ENCODE measurements at places on chromosomes 7 and 10. TPM values are rescaled to one million over a fixed set of nuclear protein-coding genes. Genes with fewer than 3 reads are reported as not detected.
A peak's percentile ranks its signal among the peaks of the same experiment; 100 is the strongest.

- no peaks in the 10 kb centered on the region for H3K27me3 ChIP-seq
- H3K36me3 ChIP-seq: peaks cover 19% of the 10 kb centered on the region
- no peak for DNase-seq
- peaks cover 51% of the 10 kb centered on the region for H3K4me1 ChIP-seq
- no peak overlapping the region for H3K4me3 ChIP-seq
- H3K27ac ChIP-seq: no peak overlapping the region
These were observed 2.4 kb downstream of the PURB start for GRCh38 chr7:44882899-44883298.

DNA sequence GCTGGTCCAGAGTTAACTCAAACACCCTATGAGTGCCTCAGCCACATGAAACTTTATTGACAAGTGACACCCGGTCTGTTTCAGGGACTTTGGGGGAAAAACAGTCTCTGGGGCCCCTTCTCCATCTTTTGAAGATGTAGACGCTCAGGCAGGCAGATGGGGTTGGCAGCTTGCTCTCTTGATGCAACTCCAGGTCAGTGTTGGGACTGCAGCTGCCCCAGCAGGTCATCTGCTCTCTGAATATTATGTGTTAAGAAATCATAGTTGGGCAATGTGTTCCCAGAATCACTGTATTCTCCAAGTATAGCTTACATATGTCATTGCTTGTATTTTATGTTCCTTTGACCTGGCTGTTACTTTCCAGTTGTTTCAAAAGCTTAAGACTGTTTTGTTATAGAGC, 544.9 kb upstream of the MGMT start:
- no peak overlapping the region for H3K4me3 ChIP-seq
- peak; percentile 48 for DNase-seq
- no peaks in the 10 kb centered on the region for H3K4me1 ChIP-seq
- no peaks in the 10 kb centered on the region for H3K36me3 ChIP-seq
- H3K27me3 ChIP-seq: no peaks in the 10 kb centered on the region

DNA sequence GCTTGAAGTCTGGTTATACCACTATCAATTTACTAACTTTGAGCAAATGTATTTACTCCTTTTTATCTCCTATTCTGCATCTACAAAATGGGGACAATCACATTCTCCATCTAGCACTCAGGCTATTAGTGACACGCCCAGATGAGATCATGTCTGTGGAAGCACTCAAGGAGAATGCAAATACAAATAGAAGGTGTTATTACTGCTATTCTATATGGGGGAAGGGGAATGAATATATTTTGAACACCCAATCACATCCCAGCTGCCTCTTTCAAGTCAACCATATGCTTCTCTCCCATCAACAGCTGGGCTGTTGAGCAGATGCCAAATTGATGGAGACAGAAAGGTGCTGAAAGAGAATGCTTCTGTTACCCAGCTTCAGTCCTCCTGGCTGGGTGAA, 23.5 kb downstream of the SGMS1 start:
- H3K27ac ChIP-seq: peak overlapping the region; percentile 17
- no peak for DNase-seq
- H3K4me3 ChIP-seq: no peak overlapping the region
- H3K4me1 ChIP-seq: peaks cover 55% of the 10 kb centered on the region

GRCh38 chr10:100567249-100567648, 31.5 kb downstream of the HIF1AN start:
- no peak for DNase-seq
- no peaks in the 10 kb centered on the region for H3K36me3 ChIP-seq
- H3K27me3 ChIP-seq: peaks cover 98% of the 10 kb centered on the region
- no peak overlapping the region for H3K4me3 ChIP-seq
- no peak overlapping the region for H3K27ac ChIP-seq

- H3K36me3 ChIP-seq: no peaks in the 10 kb centered on the region
- no peak overlapping the region for H3K27ac ChIP-seq
- peaks cover 5% of the 10 kb centered on the region for H3K27me3 ChIP-seq
- no peak for DNase-seq
These were observed 101.6 kb downstream of the RAMP3 start for GRCh38 chr7:45259227-45259596.

DNA sequence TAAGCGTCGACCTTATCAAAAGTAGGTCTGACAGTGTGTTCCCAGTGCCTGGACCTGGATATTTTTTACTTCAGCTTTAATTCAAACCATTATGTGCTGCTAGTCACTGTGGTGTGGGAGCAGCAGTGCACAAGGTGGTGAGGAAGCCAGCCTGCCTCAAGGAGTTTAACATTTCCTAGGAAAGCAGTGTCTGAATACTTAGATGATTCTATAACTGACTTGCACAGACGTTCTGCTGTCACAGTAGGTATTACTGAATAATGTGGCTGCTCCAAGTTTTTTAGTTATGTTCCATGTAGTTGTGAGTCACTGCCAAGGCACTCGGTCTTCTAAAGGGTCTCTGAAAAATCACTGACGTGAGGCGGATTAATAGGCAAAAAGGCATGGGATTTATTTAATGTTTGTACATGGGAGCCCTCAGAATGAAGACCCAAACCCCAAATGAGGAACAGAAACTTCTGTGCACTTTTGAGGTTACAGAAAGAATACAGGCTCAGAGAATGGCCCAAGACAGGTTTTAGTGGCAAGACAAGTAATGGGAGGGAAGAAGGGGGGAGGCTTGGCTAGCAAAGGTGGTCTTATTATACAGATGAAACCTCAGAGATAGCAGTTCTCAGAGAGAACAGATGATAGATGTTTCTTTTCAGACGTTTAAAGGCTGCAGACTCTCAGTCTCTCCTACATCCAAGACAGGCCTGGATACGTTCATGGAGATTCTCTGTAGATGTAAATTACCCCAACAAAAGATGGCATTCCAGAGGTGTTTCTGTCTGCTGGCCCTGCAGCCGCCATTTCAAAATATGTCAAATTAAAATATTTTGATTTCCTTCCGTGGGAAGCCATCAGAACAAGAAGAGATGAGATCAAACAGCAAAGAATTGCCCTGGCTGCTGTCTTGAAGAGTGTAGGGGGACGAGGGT, 209.3 kb downstream of the SDK1 start:
- no peaks in the 10 kb centered on the region for H3K36me3 ChIP-seq
- H3K4me3 ChIP-seq: no peak overlapping the region
- H3K4me1 ChIP-seq: no peaks in the 10 kb centered on the region
- no peak overlapping the region for H3K27ac ChIP-seq
- no peak for DNase-seq
- H3K27me3 ChIP-seq: no peaks in the 10 kb centered on the region

DNA sequence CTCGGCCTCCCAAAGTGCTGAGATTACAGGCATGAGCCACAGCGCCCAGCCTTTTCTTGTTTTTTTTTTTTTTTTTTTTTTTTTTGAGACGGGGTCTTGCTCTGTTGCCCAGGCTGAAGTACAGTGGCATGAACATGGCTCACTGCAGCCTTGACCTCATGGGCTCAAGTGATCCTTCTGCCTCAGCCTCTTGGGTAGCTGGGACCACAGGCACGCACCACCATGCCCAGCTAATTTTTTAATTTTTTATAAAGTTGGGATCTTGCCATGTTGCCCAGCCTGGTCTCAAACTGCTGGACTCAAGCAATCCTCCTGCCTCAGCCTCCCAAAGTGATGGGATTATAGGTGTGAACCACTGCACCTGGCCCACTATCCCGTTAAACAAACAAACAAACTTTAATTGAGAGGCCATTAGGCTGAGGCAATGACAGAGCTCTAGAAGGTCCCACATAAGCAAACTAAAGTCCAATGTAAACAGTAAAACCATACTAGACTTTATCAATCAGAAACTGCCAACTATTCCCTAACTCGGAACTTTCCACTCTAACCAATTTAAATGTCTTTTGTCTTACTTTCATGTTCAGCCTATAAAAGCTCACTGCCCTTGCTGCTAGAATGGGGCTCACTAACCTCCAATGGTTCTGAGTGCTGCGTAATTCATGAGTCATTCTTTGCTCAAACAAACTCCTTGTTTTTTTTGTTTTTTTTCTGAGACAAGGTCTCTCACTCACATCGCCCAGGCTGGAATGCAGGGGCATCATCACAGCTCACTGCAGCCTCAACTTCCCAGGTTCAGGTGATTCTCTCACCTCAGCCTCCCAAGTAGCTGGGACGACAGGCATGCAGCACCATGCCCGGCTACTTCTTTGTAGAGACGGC, 1.9 kb downstream of the DHX32 start:
- H3K36me3 ChIP-seq: no peaks in the 10 kb centered on the region
- H3K27ac ChIP-seq: no peak overlapping the region
- H3K27me3 ChIP-seq: no peaks in the 10 kb centered on the region
- H3K4me3 ChIP-seq: no peak overlapping the region

- H3K4me1 ChIP-seq: no peaks in the 10 kb centered on the region
- H3K36me3 ChIP-seq: no peaks in the 10 kb centered on the region
- no peak overlapping the region for H3K4me3 ChIP-seq
- H3K27ac ChIP-seq: no peak overlapping the region
- no peaks in the 10 kb centered on the region for H3K27me3 ChIP-seq
These were observed 16.9 kb downstream of the PRF1 start for GRCh38 chr10:70585578-70586169.

GRCh38 chr10:117536866-117537435, 5.6 kb upstream of the EMX2 start:
- no peak for DNase-seq
- H3K27ac ChIP-seq: no peak overlapping the region
- H3K4me1 ChIP-seq: peaks cover 16% of the 10 kb centered on the region
- no peaks in the 10 kb centered on the region for H3K36me3 ChIP-seq

GRCh38 chr7:70893971-70894715, 237.8 kb upstream of the GALNT17 start:
- no peaks in the 10 kb centered on the region for H3K4me1 ChIP-seq
- DNase-seq: no peak
- H3K27ac ChIP-seq: no peak overlapping the region
- H3K4me3 ChIP-seq: no peak overlapping the region

GRCh38 chr10:110574420-110574819, 6.9 kb downstream of the SMC3 start:
- no peak for DNase-seq
- H3K36me3 ChIP-seq: peaks cover 21% of the 10 kb centered on the region
- H3K4me1 ChIP-seq: no peaks in the 10 kb centered on the region
- H3K4me3 ChIP-seq: no peak overlapping the region

- H3K4me1 ChIP-seq: no peaks in the 10 kb centered on the region
- H3K4me3 ChIP-seq: no peak overlapping the region
- H3K36me3 ChIP-seq: no peaks in the 10 kb centered on the region
These were observed 93.5 kb upstream of the LRRC4 start for GRCh38 chr7:128124786-128125185.

GRCh38 chr10:87503401-87503800, 1.3 kb upstream of the MINPP1 start:
- H3K4me3 ChIP-seq: no peak overlapping the region
- no peaks in the 10 kb centered on the region for H3K36me3 ChIP-seq
- no peaks in the 10 kb centered on the region for H3K27me3 ChIP-seq
- H3K4me1 ChIP-seq: peaks cover 14% of the 10 kb centered on the region
- DNase-seq: no peak

DNA sequence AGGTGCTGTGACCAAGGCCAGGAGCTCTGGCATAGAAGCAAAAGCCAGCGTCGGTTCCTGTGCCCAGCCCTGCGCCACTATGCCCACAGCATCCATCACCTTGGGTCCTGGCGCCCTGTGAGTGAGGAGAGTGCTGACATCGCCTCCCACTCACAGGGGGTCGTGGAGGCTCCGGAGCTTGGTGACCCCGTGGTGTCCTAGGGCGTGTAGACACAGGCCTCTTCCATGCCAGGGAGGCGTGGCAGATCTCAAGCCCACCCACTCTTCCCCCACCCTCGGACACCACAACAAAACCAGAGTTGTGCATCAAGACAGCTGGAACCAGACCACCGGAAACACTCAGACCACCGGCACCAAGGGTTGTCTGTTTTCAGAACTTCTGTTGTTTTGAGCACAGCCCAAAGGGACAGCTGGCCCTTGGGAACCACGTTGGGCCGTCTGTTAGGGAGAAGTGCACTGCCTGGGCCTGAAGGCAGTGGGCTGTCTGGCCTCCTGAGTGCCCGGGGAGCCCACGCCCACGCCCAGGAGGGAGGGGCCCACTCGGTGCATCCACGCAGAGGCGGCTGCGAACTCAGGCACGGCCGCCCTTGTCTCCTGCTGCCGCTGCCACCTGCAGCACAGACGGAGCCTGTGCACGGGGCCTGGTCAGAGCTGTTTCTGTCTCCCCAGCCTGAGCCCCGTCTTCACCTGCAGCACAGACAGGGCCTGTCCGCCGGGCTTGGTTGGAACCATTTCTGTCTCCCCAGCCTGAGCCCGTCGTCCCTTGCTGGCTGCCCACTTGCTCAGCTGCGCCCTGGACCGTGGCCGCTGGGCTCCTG, 106.3 kb downstream of the INPP5A start:
- DNase-seq: no peak
- no peak overlapping the region for H3K27ac ChIP-seq
- H3K36me3 ChIP-seq: no peaks in the 10 kb centered on the region
- H3K4me1 ChIP-seq: peaks cover 6% of the 10 kb centered on the region
- H3K4me3 ChIP-seq: no peak overlapping the region
- no peaks in the 10 kb centered on the region for H3K27me3 ChIP-seq

GALNT17 gene
- total RNA-seq: 69.5 TPM

OPN4 gene
- not detected for total RNA-seq
